ENCODE measurements at places on chromosomes 3 and 15.

DNA sequence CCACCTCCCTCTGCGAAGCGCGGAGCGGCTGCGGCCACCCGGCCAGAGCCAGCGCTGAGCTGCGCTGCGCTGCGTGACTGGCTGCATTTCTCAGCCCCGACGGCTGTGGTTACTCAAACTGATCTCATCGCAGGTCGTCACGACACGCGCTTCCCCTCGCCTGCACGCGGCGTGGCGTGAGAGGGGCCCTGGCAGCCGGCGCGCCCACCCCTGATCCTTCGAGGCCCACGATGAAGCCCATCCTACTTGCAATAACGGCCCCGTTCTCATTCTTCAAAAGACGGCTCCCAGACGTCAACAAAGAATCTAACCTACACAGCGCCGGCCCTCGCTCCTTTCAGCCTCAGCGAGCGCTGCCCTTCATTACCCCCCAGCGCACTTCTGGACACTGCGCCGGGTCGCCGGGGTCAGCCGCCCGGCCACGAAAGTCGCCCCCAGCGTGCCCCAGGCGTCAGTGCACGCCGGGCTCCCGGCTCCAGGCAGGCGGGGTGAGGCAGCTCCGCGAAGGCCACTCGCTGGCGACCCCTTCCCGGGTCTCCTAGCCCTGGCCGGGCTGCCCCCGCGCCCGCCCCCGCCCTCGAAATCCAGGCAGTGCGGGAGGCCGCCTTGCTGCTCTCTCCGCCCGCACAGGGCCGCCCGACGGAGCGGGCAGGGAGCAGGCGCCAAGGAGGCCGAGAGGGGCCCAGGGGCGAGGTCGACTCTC is 9.9 kb upstream of the LEKR1 start:
- peak; percentile 68 for ATAC-seq

DNA sequence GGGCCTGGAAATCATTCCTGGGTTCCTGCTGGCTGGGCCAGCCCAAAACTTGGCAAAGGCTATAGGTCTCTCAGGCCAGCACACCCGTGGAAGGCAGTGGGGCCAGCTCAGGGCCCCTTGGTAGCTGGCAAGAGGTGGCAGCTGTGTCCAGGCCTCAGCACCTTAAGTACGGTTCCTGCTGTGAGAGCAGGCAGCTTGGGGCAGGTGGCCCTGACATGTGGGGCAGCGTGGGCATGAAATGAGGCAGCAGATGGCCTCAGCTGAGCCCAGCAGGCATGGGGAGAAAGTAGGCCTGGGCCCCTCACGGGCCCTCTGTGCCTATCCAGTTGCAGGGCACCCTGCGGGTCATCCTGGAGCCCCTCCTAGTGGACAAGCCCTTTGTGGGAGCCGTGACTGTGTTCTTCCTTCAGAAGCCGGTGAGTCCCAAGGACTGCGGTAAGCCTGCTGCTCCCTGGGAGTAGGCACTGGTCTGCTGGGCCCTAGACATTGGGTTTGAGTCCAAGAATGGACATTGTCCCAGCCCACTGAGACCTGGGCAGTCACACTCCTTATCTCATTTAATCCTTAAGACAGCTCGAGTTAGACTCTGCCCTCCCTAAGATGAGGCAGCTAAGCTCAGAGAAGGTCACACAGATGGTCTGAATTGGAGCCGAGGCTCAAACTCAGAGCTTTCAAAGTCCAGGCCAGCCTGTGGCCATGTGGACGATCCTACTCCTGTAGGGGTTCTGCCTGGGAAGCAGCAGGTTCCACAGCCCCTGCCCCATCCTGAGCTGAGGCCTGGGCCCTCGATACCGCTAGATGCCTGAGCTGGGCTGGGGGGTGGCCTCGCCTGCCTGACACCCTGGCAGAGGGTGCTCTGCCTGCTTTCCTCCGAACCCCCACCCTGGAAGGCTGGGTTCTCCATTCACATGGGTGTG is 25.5 kb downstream of the ESYT3 start:
- no peak for ATAC-seq

DNA sequence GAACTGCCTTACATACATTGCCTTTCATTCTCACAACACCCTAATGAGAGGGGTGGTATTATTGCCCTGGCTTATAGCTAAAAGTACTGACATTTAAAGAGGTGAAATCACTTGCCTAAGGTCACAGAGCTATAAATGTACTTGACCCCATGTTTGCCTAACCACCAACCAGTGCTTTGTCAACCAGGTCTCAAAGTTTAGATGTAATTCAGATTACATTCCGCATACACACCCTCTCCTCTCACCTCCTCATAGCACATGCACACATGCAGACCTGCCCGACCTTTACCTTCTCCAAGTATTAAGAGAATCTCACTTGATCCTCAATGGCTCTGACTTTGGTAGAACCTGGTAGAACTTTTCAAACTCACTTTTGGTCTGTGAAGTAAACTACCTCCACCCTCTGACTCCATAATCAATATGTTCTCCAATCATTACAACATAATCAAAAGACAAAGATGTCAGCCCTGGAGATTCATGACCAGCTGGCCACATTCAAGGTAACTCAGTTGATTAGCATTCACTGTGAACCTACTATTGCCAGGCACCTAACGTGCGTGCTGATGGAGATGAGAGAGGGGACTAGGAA is 63.2 kb upstream of the HES1 start:
- ATAC-seq = no peak

GRCh38 chr3:9932535-9932842 is 1.1 kb upstream of the CRELD1 start:
- no peak for ATAC-seq

DNA sequence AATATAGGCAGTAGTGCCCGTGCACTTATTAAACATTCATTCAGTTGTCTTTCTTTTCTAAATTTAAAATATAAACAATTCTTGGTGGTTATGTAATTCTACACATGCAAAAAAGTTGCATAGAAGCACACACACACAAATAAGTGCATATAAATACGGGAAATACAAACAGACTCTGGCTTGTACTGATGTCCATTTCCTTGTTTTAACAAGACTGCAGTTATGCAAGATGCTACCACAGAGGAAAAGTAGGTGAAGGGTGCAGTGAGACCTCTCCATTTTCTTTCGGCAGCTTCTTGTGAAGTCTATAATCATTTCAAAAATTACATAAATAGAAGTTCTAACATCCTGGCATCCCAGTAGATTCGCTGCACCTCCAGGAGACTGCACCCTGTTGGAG is 130.6 kb upstream of the BCL6 start:
- ATAC-seq = no peak

DNA sequence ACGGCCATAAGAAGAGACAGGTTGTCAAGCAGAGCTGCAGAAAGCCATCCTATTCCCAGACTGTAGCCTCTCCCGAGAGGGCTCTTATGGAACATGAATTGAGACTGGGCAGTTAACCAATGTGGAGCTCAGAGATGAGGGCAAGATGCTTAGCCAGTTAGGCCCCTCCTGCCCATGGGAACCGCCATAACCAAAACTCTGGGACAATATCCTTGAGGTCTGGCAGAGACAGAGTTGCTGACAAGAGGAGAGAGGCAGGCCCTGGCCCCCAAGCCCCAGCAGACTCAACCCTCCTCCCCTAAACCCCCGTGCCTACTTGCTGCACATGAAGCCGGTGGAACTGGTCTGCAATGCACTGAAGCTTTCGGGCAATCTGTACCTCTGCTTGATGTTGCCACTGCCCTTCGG is 4.8 kb downstream of the BMF start:
- ATAC-seq = peak; percentile 2

DNA sequence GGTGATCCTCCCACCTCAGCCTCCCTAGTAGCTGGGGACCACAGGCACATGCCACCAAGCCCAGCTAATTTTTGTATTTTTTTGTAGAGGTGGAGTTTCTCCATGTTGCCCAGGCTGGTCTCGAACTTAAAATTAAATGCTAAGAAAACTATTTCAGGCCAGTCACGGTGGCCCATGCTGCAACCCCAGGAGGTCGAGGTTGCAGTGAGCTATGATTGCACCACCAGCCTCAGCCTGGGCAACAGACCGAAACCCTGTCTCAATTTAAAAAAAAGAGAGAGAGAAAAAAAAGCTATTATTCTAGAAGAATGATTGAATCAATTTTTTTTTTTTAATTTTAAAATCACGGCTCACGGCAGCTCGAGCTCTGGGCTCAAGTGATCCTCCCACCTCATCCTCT is 4.7 kb downstream of the SLC51A start:
- ATAC-seq = no peak

- ATAC-seq = peak; percentile 87
Observed at GRCh38 chr3:61688307-61688984, 127.1 kb downstream of the PTPRG start.

DNA sequence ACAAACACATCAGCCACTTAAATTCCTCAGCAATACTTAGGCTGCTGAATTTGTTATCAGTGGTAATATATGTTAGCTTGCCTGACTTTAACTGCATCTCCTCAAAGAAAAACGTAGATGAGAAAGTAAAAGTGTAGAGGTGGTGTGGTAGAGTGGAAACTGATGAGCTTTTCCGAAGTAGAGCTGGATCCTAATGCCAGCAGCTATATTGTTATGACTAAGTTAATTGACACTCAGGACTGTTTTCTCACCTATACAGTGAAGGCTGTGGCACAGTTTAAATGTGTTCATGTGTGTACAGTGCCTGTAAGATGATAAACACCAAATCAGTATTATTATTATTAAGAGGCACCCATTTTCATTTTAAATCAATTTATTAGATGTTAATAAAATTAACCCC is 174.9 kb downstream of the TNIK start:
- ATAC-seq = no peak

DNA sequence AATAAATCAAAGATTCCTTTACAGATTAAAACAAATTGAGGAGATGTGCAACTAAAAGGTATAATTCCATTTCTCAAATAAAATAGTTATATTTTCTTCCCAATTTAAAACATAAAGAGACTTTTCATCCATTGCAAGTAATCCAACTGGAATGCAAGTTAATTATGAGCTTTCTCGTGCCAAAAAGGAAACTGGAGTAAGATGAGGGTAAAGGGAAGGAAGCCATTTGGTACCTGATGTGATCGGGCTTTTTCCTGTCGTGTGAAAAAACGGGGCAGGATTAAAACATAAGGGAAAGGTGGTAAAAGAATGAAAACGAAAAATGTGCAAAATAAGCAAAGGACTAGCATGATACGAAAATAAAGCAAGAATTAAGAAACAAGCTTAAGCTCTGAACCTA is 41.8 kb upstream of the XXYLT1 start:
- ATAC-seq = no peak

DNA sequence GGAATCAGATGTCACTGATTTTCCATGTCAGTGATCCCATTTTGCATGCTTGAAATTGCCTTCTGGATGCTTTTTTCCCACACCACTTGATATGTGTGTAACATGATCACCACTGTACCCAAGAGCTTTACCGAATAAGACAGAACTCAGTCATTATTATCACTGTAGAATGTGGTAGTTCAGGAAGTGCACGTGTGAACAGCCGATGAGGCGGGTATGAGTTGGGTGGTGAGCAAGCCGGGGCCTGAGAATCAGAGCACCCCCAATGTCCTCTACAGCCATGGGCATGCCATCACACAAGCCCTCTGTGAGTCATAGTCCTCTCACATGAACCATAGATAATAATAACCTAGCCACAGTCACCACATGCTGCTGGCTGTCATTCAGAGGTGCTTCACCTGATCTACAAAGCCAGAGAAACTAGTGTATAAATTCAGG is 470.8 kb downstream of the SOX2 start:
- ATAC-seq = no peak

DNA sequence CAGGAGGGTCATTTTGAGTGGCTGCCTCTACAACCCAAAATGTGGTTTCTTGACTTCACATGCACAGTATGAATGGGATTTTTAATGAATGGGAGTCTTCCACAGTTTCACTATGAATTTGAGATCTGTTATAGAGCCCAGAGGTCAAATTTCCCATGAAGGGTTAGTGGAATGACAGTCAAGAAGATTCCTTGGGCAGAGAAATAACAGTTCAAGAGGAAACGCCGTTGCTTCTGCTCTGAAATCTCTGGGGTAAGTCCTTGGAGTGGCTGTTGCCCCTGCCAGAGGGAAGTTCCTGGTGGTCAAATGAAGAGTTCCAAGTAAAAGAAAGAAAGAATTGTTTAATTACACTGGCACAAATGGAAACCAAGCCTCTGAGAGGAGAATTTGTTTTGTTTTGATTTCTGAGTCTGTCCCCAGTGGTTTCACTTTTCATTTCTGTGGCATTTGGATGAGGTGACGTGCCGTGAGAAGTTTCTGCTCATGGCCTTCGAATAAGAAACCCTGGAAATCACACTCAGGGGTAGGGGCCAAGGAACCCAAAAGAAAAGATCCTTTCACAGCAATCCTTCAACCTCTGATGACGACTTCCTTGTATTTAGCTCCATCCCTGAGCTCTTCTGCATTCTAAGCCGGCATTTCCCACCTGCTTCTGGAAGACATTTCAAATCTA is 77.5 kb upstream of the IL12A start:
- no peak for ATAC-seq

DNA sequence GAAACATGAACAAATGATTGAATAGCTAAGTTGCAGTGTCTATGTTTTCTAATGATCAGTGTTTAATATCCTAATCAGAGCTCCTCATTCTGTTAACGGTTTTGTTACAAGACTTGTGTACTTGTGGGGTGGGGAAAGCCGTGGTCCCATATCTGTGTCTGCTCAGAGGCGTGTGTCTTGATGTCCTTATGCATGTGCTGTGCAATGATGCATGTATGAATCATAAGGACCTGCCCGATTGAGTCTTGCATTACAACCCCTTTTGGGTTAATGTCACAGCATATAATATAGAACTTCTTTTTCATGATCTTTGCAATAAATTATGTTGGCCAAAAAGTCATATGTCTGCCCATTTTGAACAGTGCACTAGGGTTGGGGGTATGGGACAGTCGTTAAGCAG is 233.4 kb downstream of the ITPR1 start:
- ATAC-seq = no peak

DNA sequence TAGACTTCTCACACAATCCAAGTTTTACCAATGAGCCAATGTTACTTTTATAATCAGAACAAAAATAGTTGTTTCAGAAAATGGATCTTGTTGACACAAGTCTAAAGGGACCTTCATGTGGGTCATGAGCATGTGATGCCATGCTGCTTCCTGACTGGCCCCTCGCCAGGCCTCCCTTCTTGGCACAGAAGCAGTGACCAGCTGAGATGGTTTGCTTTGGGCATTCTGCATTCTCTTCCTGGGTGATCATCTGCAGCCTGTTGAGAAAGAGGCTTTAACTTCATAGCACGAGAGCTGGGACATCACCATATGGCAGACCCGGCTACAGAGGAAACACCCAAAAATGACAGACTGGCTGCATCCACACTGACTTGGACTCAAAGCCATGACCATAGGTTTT is 45.7 kb downstream of the TGM4 start:
- ATAC-seq = no peak
